AG04449 (cell line): ENCODE measurements at places on chromosomes 2 and 18.

DNA sequence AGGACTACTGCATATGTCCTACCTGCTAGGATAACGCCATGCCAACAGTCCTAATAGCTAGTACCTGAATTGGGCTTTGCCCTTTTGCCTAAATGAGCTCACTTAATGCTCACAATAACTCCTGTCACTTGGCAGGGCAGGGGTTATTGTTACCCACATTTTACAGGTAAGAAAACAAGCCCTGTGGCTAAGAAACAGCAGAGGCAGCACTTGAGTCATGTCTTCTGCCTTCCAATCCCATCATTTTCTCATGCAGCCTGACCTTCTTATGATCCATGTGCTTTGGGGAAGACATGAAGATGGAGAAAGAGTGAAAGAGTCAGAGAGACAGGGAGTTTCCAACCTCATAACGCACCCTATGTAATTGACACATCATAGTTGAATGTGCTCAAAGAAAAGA is 33.6 kb upstream of the LPIN1 start:
- DNase-seq = no peak

DNA sequence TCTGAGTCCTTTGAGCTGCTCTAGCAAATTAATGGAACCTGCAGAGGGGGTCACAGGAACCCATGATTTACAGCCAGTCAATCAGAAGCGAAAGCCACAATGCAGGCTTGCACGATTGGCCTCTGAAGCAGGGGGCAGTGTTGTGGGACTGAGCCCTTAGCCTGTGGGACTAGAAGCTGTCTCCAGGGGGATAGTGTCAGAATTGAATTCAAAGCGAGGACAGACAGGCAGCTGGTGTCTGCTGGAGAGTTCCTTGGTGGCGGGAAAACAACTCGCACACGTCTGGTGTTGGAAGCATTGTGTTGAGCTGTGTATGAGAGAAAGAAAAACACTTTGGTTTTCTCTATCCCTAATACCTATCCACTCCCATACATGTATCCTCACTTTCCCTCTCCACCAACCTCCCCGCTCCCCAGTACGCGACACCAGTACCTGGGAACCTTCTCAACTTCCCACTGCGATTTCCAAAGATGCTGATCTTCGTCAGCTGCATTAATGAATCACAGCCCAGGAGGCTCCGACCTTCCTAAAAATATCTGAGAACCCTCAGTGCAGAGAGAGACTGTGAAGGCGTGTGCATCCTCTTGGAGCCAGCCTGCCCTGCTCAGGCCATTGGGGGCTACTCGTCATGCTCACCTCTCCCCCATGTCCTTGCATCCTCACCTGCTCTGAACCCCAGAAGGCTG is 88.2 kb downstream of the HS1BP3 start:
- DNase-seq = no peak

GRCh38 chr2:42239811-42240210 is 70.7 kb downstream of the EML4 start:
- DNase-seq = no peak

GRCh38 chr2:41937921-41938708 is 109.7 kb upstream of the PKDCC start:
- no peak for DNase-seq

DNA sequence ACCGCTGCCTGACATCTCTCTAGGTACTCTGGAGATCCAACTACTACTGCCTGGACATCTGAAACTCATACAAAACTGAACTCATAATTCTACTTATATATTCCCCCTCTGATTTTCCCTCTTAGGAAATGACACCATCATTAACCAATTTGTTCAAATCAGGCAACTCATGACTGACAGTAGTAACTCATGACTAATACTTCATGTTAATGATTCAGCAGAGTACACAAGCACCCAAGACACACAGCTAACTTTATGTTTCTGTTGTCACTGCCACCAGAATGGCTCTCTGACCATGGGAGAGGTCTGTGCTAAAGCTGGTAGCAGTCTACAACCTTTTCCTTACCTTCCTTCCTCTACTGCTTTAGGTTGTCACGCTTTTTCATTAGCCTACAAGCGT is 91.1 kb downstream of the ITSN2 start:
- no peak for DNase-seq

- DNase-seq = no peak
Observed at GRCh38 chr2:159094173-159094737, 125.8 kb downstream of the TANC1 start.
